Left renal pelvis (tissue), 4 donors: ENCODE measurements at places on chromosomes 3 and 15.

DNA sequence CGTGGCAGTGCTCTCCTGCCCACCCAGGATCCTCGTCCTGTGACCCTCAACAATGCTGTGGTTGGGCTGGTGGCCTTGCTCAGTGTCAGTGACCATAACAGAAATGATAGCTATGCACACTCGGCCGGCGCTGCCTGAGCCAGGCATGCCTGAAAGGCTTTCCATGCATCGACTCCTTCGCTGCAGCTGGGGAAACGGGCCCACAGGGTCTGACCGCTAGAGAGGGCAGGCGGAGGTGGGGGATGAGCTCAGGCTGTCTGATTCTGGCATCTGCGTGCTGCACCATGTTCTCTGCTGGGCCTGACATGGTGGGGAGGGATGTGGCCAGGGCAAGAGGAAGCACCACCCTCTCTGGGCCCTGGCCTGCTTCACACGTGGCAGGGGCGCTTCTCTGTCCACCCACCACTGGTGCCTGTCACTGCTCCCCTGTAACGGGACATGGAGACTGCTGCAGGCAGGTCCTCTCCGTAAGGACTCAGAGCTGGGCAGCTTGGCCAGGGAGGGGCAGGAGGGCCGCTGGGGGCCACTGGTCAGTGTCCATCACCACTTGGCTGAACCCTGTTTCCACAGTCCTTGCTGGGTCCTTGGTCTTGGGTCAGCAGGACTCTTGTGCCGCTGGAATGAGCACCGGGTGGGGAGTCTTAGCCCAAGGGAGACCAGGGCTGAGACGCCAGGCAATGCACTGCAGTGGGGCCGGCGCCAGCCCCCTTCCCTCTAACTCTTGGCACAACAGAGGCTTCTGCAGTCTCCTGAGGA lies 64.1 kb upstream of the RPL32 start:
- DNase-seq: no peak

DNA sequence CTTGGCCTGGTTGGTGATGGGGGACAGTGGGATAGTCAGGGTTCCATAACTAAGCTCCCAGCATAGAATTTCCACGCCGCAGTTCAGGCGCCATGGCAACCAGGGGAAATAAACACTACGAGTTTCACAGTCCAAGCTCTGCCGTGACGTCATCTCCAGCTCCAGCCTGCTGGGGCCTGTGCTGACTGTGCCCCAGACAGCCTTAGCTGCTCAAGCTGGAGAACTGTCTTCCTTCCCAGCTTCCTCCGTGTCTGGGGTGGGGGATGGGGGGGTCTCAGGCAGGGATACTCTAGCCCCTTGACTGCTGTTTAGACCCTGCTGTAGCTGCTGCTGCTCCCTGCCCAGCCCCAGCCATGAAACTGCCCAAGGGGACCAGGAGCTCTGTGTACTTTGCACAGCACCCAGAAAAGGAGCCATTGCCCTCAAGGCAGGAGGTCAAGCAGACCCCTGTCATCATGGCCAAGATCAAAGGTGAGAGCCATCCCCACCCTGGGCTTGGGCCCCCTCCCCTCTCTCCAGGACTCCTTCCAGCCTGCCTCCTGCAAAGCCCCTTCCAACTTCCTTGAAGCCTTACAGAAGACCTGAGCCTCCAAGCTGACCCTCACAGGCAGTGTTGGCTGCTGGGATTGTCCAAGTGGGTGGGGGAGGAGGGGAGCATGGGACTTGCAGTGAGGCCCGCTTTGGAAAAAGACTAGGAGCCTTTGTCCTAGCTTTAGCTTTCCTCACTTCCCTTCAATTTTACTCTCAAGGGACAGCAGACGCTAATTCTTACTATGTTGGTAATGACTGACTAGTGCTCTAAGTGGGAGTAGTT lies 11.4 kb upstream of the CSPG4 start:
- peak; percentile 85 for DNase-seq

GRCh38 chr3:32143849-32144757 lies 37.7 kb downstream of the GPD1L start:
- peak; percentile 77 for DNase-seq

DNA sequence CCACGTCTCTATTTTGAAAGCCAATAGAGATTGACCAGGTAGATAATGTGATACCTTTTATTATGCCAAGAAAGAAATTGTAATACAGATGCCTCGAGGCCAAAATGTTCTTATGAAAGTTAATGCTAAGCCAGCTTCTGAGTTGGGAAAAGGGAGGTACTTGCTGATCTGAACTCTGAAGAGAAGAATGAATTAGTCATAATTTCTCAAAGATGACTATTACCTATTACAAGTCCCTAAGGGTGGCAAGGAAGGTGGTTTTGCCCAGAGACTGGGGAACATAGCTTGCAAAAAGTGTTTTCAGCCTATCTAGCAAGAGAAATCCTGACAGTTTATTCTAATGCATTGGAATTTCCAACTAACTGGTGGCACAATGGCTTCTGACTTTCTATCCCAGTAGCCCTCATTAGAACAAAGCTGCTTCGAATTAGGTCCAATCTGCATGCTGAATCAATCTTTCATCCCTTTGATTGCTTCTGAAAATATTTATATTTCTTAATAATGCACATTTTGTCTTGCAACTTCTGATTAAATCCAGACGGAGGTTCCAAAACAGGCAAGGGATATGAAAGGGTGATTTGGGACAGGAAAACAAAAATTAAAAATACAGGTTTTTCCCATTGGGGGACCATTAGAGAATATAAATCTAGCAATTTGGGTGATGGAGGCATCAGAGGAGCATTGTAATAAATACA lies 17.7 kb upstream of the NR2F2 start:
- no peak for DNase-seq

- DNase-seq: no peak
Observed at GRCh38 chr15:83082730-83083386, 15.8 kb upstream of the BTBD1 start.

- DNase-seq: no peak
Observed at GRCh38 chr3:140342668-140343067, 335.2 kb upstream of the TRIM42 start.

- no peak for DNase-seq
Observed at GRCh38 chr3:64903006-64903405, 215.2 kb upstream of the ADAMTS9 start.

- DNase-seq: no peak
Observed at GRCh38 chr3:14534516-14535191, 5.5 kb downstream of the GRIP2 start.

DNA sequence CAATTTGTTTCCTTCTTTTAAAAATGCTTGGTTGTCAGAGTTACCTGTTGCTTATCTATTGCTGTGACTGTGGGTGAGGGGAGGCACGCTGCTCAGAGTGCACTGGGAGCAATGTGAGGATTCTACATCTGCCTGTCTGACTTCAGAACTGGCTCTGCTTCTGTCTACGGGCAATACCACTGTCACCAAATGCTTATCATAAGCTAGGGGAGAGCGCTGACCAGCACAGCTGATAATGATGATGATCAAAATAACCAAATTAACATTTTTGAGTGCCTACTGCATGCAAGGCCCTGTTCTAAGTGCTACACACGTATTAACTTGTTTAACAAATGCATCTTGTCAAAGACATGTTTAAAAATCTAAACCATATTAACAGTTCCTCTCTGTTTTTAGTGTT lies 79.2 kb upstream of the TPRG1 start:
- no peak for DNase-seq

DNA sequence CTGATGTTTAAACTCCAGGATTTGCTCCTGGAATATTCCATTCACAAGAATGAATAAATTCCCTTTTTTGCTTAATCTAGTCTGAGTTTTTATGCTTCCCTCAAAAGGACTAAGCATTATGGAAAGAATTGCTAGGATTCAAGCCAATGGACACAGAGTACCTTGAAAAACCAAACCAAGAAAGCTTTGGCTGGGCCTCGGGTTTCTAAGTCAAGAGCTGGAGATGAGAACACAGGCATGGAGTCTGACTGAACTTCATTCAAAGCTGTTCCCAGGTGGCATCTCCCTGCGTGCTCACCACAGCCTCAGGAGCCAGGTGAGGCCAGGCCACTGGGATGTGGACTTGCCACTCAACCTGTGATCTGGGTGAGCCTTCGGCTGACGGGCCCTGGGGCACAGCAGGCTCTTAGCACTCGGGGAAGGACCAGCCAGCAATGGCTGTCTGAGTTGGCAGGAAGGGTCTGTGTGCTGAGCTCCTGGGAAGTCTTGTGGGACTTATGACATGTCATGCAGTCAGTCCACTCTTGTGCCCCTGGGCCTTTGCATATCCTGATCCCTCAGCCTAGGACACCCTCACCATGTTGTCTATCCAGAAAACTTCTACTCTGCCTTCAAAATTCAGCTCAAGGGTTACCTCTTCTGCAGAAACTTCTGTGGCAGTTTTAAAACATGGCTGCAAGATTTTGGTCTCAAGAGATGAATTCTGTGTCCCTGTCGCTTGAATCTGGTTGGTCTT lies 21.8 kb downstream of the CRABP1 start:
- no peak for DNase-seq

DNA sequence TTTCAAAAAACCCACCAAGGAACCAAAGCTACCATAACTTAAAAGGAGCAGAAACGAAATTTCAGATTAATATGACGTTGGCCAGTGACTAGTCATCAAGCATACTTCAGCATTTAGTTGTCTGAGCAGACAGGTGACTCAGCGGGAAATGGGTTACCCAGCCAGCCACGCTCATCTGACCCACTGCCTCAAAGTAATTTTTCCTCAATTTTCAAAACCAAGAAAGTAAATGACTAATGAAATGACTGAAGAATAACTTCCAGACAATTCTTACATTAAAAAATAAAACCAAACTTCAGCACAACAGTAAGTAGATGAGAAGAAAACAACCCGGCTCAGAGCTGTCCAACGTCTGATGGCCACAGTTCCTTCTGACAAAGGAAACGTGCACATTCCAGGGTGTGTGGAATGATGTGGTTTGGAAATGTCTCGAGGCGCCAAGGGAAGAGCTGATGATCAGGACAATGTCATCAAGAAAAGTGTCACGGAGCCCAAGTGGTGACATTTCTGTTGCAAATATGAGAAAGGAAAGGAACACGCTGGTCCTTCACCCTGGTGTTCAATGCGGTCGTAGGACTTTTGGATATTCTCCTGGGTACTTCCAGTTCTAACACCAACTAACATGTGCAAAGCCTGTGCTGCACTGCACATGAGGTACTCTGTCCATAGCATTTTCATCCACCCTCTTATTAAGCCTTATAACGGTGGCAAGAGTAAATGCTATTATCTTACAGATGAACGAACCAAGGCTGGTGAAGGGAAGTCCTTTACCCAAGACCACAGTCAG lies 79.1 kb downstream of the FOXP1 start:
- no peak for DNase-seq

- DNase-seq: no peak
Observed at GRCh38 chr3:43153216-43154083, 47.6 kb upstream of the POMGNT2 start.
